ENCODE measurements at places on chromosomes 6 and 20.

DNA sequence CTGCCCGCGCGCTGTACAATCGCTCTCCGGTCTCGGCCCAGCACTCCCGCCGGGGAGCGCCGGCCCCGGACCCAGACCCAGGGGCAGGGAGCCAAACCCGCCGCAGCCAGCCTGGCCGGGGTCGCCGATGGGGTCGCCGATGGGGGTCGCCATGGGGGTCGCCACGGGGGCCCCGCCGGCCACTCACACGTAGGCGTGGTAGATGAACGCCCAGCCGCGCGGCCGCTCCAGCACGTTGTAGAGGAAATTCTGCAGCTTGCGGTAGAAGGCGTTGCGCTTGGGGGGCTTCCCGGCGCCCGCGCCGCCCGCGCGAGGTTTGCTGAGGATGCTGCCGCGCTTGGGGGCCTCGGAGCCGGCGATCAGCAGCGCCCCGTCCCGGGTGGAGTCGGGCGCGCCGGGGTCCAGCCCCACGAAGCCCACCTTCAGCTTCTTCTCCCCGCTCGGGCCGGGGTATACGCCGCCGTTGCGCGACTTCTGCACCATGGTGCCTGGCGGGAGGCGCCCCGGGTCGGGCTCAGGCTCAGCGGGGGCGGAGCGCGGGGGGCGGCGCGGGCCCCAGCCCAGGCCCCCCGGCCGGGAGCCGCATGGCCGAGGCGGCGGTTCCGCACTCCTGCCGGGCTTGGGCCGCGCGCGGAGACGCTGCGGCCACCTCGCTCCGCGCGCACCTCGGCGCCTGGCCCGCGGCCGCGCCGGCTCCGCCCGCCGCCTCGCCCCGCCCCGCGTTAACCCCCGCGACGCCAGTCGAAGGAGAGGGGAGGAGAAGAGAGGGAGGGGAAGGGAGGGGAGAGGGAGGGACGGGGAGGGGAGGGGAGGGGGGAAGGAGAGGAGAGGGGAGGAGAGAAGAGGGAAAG is at the start of gene KCNQ2:
Gene KCNQ2 (minus strand): TSS at position 675 of the 851 bp plus-strand sequence. CDS start 192 bp downstream, at position 483.
- DNase-seq: no peak

DNA sequence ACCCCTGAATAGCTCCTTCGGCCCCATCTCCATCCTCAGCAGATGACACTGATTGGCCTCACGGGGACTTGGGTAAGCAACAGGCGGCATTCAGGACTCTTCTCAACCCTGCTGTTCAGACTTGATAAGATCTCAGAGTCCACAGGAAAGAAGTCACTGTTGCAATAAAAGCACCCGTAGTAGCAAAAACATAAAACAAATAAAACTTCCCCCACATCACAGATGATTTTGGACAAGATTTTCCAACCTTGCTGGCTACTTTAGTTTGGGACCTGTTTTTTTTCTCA is 17.1 kb upstream of the C20orf144 start:
- no peak for DNase-seq

- DNase-seq: no peak
These were observed 118.0 kb downstream of the ARMC2 start for GRCh38 chr6:108966251-108966650.

GRCh38 chr6:98839781-98840361 is 5.5 kb downstream of the POU3F2 start:
- DNase-seq: no peak

DNA sequence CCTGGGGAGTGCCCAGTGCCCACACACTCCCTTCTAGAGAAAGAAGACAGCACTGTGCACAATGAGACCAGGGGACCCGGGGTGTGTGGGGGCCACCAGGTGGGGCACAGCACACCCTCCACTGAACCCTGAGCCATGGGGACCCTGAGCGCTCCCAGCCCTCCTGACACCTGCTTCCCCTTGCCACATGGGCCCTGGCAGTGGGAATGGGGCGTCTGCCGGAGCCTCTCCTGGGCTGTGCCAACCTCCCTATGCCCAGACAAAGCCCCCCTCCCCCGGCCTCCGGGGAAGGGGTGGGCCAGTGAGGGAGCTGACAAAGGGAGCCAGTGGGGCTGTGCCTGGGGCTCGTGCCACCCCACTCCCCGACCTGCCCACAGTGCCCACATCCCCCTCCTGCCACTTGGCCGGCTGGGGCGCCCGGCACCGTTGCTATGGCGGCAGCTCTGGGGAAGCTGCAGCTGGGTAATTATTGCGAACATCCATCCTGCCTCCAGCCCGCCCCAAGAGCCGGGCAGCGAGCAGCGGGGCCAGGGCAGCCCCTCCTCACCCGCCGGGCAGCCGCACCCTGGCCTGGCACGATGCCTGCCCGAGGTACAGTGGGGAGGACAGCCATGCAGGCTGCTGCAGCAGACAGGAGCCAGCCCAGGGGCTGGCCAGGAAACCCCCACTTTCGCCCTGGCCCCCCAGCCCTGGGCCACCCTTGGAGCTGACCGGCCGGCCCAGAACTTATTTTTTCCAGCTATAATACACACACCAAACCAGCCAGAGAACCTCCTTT is 41.9 kb upstream of the NOL4L start:
- DNase-seq: no peak

- no peak for DNase-seq
These were observed 98.6 kb downstream of the PTPRK start for GRCh38 chr6:128421788-128422187.

DNA sequence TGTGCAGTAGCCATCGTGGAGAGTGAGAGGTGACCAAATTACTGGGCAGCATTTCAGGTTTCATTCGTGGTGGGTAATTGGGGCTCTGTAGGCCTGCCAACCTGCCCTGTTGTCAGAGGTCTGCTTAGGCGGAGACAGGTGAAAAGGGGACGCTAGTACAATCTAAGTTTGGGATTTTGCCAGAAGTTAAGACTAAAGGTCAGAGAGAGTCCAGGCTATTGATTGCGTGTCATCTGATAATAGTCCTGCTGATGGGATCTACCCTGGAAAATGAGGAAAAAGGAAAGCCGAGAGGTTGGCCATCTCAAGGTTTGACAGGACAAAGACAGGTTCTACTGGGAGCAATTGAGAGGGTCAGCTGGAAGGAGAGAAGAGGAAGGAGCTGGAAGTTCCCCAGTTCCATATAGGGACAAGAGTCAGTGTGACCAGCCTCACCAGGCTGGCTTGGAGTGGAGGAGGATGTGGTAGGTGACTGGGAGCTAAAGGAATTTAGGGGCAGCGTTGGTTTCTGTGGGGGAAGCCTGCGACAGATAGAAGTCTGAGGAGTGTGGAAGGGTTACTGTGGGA is 10.9 kb downstream of the ARFGEF2 start:
- DNase-seq: no peak

GRCh38 chr6:35402136-35402855 is 49.8 kb upstream of the FANCE start:
- DNase-seq: no peak

- DNase-seq: no peak
These were observed at the start of gene SH3BGRL2 for GRCh38 chr6:79630883-79631692. SH3BGRL2 (plus strand) TSS chr6:79631329; CDS start chr6:79631462, 133 bp downstream.

GRCh38 chr20:38888059-38888831 is 38.0 kb upstream of the FAM83D start:
- no peak for DNase-seq

- no peak for DNase-seq
These were observed 116.3 kb downstream of the KHDC1L start for GRCh38 chr6:73108949-73109348.

GRCh38 chr6:88983532-88983931 is 20.1 kb upstream of the RNGTT start:
- DNase-seq: no peak

- no peak for DNase-seq
These were observed 714.1 kb downstream of the DHX35 start for GRCh38 chr20:39676241-39676640.

- no peak for DNase-seq
These were observed 145.8 kb downstream of the MRPL14 start for GRCh38 chr6:43981363-43981990.

All from activated T-helper 1 cell treated with anti-CD3 and anti-CD28 coated beads, Interleukin-2, amount 50 U/mL, for 16 hours (primary cell).